ENCODE measurements at places on chromosomes 6 and 20.

DNA sequence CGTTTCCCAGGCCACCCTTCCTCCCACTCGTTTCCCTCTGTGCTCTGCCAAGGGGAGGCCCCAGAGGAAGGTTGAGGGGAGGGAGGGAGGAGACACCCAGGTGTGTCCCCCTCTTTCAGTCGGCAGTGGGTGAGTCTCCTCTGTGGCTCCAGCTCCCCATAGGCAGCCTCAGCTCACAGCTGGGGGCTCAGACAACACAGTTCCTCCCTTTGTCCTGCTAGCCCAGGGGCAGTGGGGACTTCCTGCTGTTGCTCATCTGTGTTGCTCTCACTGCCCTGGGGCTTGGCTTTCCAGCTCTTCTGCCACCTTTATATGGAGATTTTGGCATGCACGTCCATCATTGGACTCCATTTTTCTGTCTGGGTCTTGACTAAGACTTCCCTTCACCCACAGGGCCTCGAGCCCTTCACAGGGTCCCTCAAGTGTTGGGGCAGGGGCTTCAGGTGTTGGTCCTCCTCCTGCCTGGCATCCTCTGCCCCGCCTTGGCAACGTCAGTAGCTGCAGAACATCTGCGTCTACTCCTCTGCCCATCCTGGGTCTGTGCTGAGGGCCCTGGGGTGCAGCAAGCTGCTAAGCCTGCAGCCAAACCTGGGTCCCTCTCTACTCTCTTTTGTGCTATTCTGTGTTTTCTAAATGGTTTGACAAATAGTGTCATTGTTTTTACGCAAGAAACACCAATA lies 190.6 kb upstream of the PMEPA1 start:
- DNase-seq, result no peak

DNA sequence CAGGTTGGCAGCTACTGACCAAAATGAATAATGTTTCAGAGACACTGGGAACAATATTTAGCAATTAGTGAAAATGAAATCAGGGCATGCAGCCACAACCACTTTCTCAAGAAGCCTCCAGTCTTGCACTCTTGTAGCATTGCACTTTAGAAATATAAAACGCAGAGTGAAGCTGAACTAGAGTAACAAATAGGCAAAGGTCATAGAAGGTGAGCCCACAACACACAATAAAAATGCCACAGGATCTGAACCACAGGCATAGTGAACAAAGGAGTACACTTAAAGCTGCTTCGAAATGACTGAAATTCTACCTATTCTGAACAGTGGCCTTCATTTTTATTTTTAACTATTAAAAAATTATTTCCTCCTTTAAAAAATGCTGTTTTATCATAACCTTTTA lies 25.0 kb downstream of the DDO start:
- no peak for DNase-seq

- no peak for DNase-seq
Observed at GRCh38 chr20:62267543-62267942, 29.2 kb downstream of the OSBPL2 start.

GRCh38 chr6:41561931-41562911 lies 16.0 kb downstream of the FOXP4 start:
- DNase-seq, result no peak

DNA sequence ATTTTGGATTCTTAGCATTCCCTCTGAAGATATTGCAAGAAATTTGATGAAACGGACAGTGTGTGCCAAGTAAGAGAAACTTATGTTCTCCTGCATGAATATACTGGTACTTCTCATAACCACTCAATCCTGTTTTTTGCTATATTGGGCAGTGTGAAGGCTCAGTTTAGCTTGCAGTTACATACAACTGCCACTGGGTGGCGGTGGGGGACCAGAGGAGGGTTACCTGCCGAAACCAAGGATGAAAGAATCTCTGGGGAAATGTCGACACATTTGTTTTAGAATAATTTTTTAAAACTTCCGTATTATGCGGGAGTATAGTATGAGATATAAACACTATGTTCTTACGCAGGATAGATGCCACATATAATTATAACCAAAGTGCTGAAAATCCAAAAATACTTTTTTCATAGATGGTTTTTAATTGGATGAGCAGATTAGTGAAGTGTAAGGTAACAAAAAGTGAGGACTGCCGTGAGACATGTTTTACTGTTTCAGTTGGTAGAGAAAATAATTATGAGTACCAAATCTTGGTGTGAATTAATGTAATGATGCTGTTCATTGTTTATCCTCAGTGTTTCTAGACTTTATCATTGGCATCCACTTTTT lies 9.7 kb downstream of the TRMT11 start:
- DNase-seq, result peak; percentile 39

DNA sequence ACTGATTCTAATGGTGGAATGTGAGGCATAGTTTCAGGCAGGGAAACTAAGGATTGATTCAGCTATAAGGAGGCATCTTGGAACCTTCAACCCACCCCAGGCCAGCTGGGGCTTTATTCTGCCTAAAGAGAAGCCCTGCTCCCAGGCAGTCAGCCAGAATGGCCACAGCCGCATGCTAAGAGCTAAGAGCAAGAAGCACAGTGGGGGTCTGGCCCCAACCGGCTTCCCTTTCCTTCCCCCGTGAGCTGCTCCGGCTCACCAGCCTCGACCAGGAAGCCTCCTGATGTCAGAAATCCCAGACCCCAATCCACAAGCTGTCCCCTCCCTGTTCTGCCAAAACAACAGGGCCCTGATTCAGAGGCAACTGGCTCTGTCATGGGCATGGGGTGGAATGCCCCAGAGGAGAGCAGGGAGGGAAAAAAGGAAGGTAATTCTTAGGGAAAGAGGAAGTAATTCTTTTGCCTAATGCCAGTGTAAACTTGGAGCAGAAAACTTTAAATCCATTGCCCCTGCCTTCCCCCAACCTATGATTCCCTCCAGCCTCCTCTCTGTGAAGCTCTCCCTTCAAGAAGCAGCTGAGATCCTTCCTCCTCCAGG lies 6.9 kb downstream of the GRM4 start:
- no peak for DNase-seq

- no peak for DNase-seq
Observed at GRCh38 chr6:11445146-11445545, 92.4 kb upstream of the TMEM170B start.

DNA sequence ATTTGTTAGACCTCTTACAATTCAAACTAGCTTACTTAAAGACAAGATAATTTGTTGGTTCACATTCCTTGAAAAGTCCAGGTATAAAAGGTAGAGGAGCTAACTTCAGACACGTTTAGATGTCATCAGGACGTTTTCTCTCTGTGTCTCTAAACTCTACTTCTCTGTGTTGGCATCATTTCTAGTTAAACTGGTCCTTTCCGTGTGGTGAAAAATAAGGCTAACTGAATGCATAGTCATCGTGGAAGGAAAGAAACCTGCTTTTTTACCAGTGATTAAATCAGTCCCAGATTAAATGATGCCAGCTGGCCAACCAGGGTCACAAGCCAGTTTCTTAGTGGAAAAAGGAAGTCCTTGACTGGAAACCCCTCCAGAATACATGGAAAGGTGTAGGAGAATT lies 168.4 kb upstream of the AHI1 start:
- DNase-seq, result no peak

DNA sequence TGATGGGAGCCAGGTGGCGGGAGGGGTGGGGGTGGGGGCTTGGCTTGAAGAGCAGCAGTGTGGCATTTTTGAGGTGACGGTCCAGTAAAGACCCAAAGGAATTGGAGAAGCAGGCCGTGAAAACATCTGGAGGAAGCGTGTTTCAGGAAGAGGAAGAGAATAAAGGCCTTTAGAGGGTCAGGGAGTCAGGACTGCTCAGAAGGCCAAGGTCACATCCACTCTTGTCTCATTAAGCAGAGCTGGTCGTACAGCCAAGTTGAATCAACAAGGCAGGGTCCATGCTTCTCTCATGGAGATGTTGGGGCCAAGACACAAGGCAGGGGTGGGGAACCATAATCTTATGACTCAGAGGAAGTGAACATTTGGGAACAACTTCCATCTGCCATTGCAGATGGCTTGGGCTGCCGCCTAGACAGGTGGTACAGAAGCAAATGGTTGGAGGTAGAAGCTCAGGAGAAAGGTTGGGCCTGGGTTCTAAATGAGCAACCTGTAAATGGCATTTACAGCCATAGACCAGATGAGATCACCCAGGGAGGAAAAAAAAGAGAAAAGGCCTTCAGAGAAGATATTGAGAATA lies 179.6 kb downstream of the TTLL2 start:
- DNase-seq, result no peak

DNA sequence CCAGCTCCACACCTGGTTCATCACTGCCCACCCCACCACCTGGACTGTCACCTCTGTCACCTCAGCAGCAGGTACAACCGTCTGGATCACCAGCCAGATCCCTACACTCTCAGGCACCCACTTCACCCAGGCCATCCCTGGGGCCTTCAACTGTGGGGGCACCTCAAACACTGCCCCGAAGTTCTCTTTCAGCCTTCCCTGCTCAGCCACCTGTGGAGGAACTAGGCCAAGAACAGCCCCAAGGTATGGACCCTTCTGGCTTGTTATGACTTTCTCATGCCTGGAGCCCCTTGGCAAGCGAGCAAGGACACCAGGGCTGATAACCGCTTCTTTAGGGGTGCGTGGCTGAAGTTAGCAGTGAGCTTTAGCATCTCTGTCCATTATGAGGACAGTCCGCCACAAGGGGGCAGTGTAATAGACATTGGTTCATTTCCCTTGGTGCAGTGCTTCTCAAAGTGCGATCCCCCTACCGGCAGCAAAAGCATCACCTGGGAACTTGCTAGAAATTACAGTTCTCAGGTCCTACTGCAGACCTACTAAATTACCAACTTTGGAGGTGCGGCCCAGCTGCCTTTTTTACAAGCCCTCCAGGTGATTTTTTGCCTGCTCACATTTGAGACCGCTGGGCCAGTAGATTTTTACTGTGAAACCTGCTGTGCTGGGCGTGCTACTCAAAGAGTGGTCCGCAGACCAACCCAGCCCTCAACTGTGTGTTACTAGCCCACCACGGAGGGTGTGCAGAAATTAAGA lies 32.5 kb downstream of the PNPLA1 start:
- peak; percentile 86 for DNase-seq

GRCh38 chr6:101226677-101227135 lies 166.8 kb upstream of the GRIK2 start:
- no peak for DNase-seq

DNA sequence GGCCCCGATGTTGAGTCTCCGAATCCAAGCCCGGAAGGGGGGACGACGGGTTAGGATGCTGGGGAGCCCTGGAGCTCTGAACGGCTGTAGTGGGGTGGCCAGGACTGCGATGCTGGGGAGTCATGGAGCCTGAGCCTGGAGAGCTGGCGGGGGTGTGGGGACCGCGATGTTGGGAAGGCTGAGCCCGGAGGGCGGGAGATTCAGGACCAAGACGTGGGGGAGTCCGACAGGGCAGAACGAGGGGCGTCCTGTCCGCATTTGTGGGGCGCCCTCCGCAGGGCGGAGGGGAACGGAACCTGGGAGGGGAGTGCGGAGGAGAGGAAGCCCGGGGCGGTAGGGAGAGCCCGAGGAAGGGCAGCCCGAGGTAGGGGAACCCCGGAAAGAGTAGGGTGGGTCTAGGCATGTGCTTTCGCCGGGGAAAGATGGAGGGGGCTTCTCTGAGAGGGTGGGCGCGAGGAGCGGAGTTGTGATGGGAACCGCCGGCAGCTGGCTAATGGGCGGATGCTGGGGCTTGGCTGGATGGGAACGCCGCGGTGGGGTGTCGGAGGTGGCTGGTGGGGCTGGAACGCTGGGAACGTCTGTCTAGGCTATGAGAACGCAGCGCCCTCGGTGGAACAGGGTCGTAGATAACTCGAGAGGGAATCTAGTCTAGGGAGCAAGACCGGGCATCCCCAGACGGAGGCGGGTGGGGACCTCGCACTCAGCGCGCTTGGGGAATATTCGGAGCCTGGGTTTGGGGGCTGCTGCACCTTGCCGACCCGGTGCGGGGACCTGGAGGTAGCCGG lies 684 bp downstream of the PAQR8 start:
- no peak for DNase-seq

- no peak for DNase-seq
Observed at GRCh38 chr6:142074516-142074915, 58.2 kb upstream of the GJE1 start.

GRCh38 chr20:35892871-35893270 lies 61.4 kb downstream of the SCAND1 start:
- no peak for DNase-seq

Measured in astrocyte of the cerebellum (primary cell).